ENCODE measurements at places on chromosomes 6 and 20. TPM values are rescaled to one million over a fixed set of nuclear protein-coding genes. Genes with fewer than 3 reads are reported as not detected.

GRCh38 chr6:166497087-166497899, 89.2 kb downstream of the RAMACL start:
- no peak for DNase-seq

DNA sequence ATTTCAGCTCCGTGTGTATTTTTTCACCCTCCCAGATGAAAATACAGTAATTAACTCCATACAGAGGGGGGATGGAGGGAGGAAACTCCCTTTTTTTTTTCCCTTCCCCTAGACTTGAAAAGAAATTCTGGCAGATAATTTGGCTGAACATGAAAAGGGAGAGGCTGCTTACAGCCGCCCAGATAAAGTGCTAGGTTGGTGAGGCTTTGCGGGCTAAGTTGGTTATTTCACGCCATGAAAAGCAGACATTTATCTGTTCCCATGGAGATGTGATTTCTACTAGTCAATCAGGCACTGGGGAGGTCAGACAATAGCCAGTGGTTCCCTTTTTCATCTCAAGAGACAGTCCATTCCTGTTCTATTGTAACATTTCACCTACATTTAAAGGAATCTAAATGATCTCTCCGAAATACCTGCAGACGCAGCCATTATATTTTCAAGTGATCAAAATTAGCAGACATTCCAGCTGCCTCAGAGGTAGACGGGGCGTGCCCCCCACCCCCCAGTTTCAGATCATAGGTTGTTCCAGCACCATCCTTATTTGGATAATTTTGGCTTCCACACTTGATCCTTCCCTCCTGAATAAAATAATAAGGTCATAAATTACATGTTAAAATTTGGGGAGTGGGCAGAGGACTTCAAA, 143.9 kb upstream of the ZNF217 start:
- no peak for DNase-seq

- DNase-seq = no peak
Observed at GRCh38 chr6:168370310-168370991, 50.9 kb upstream of the DACT2 start.

DNA sequence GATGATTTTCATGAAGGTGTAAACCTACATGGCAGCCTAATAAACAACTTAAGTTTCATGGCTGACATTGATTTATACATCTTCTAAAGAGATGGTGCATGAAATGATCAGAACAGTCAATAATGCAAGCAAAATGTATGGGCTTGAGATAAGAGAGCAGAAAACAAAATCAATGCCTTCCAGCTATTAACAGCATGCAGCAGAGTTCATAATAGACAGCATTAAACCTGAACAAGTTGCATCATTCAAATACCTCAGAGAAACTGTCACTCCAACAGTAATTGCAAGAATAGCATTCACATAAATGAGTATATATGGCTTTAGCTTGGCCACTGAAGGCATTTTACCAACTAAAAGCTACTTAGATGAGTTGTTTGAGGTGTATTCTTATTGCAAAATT, 319.6 kb upstream of the ARID1B start:
- no peak for DNase-seq

The SRMS gene
- polyA plus RNA-seq = not detected

All from forelimb muscle (tissue), 1 donor.